ENCODE measurements at places on chromosomes 2 and 18.

DNA sequence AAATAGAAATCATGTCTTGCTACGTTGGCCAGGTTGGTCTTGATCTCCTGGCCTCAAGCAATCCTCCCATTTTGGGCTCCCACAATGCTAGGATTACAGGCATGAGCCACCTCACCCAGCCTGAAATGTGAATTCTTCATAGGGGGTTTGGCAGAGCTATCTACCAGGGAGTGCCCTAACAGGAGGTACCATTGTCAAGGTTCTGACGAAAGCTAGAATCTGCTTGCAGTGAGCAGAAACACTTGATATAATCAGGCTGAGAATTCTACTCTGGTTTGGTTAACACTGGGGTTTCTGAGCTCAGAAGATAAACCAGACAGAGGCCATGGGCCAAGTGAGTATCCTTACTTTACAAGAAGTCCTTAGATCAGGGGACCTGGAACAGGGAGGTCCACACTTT is 7.2 kb upstream of the LAMA3 start:
- no peak for DNase-seq

- DNase-seq = no peak
Measured at GRCh38 chr2:129152514-129152913, 827.0 kb upstream of the RAB6C start.

DNA sequence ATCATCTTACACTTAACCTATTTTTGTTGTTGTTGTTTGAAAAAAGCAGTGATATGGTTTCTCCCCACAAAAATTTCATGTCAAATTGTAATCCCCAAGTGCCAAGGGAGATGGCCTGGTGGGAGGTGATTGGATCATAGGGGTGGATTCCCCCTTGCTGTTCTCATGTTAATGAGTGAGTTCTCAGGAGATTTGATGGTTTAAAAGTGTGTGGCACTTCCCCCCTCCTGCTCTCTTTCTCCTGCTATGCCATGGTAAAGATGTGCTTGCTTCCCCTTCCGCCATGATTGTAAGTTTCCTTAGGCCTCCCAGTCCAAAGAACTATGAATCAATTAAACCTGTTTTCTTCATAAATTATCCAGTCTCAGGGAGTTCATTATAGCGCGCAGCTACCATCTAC is 1362.7 kb upstream of the FAM98A start:
- DNase-seq = no peak

GRCh38 chr2:99480390-99480789 is 9.4 kb downstream of the REV1 start:
- no peak for DNase-seq

DNA sequence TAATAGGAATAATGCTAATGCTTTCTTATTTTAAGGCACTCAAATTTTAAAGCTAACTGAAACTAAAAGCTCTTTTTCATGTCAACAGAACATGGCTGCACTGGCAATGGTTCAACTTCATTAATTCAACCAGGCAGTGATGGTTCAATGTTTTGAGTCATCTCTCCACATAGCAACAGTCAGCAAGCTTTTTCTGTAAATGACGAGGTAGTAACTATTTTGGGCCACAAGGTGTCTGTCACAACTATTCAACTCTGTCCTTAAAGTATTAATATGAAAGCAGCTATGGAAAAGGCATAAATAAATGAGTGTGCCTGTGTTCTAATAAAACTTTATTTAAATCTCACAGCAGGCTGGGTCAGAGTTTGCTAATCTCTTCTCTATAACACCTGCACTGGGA is 1425.6 kb upstream of the PIK3C3 start:
- no peak for DNase-seq

DNA sequence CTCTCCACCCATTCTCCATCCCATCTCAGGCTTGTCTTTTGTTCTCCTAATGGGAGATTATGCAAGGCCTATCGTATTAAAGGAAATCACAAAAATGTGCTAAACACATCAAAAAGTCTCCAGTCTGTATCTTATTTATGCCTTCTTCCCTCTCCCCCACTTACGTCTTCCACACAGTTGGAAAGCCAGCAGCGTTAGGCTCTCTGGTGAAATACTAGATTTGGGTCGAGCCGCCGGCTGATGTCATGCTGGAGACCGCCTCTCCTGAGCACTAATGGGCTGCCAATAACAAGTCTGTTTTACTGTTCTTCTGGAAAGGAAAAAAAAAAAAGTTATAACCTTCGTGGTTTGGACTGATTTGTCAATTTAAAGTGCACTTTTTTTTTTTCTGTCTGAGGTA is 182.7 kb upstream of the SIX2 start:
- no peak for DNase-seq

DNA sequence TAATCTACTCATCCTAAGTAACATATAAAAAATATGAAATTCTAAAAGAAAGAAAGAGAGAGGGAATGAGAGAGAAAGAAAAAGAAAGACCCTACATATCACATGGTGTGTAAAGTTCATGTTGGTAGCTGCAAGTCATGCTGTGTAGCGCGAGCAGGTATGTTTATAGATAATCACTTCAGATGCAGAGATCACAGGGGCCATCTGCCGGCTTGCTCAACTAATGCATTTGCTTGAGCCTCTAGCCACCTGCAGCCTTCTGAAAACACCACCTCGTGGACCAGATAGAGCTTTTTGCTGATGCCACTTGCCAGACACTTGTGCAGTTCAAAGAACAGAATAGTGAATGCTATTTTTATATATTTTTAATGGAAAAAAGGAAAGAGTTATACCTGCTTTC is 37.6 kb downstream of the CDH7 start:
- DNase-seq = no peak

GRCh38 chr2:143132355-143132754 is 3.1 kb downstream of the ARHGAP15 start:
- peak; percentile 22 for DNase-seq

GRCh38 chr18:48186131-48186766 is 222.9 kb downstream of the ZBTB7C start:
- no peak for DNase-seq

GRCh38 chr2:208033701-208034502 is 8.6 kb upstream of the PLEKHM3 start:
- peak; percentile 9 for DNase-seq

DNA sequence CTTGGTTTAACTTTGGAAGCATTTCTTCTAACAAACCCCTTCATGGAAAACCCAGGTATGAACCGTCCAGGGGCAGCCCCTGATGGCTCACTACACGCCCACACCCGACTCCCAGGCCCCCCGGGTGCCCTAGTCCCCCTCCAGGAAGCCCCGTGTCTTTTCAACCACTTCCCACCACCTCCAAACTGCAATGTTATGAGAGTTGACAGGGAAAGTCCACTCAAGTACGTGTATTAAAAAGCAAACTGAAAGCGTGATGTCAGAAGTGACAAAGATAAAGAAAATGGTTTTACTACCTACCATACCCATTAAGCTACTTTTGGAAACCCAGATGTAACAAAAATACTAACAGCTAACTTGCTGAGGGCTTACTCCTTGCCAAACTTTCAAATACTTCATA is 51.5 kb downstream of the L3MBTL4 start:
- DNase-seq = no peak

GRCh38 chr2:102724016-102724490 is 37.8 kb upstream of the TMEM182 start:
- DNase-seq = no peak

DNA sequence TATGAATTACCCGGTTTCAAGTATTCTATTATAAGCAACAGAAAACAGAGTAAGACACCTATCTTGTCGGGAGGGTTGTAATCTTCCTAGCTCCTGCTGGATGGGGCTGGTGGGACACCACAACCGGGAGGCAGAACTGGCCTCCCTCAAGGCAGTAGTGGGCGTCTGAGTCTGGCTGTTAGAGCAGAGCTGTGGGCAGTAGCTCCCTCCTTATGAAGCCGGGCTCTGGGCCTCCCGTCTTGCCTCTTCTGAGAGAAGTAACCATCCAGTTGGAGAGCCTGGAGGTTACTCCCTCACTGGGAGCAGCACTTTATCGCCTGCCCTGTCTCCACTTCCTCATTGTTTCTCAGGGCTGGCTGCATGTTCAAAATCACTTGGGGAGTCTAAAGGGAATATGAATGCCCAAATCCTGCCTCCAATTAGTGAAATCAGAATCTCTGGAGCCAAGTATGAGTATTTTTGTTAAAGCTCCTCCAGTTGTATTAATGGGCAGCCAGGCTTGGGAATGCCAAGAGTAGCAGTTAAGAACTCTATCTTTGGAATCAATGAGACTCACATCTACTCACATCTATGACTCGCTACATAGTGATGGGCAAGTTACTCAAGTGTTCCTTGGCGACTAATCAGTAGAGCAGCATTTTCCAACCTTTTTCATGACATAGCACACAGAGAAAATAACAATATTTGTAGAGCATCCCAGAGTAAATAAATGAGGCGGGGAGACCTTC is 27.3 kb upstream of the NRP2 start:
- no peak for DNase-seq

- no peak for DNase-seq
Measured at GRCh38 chr2:55986700-55987440, 63.3 kb upstream of the EFEMP1 start.

DNA sequence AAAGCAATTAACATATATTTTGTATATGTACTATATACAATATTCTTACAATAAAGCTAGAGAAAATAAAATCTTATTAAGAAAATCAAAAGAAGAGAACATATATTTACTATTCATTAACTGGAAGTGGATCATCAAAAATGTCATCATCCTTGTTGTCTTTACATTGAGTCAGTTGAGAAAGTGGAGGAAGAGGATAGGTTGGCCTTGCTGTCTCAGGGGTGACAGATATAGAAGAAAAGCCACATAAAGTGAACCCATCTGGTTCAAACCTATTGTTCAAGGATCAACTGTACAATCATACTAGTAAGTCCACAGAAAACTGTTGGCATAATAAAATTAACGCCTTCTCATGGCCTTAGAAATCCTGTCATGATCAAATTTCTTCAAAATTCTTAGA is 26.6 kb downstream of the SESTD1 start:
- no peak for DNase-seq

DNA sequence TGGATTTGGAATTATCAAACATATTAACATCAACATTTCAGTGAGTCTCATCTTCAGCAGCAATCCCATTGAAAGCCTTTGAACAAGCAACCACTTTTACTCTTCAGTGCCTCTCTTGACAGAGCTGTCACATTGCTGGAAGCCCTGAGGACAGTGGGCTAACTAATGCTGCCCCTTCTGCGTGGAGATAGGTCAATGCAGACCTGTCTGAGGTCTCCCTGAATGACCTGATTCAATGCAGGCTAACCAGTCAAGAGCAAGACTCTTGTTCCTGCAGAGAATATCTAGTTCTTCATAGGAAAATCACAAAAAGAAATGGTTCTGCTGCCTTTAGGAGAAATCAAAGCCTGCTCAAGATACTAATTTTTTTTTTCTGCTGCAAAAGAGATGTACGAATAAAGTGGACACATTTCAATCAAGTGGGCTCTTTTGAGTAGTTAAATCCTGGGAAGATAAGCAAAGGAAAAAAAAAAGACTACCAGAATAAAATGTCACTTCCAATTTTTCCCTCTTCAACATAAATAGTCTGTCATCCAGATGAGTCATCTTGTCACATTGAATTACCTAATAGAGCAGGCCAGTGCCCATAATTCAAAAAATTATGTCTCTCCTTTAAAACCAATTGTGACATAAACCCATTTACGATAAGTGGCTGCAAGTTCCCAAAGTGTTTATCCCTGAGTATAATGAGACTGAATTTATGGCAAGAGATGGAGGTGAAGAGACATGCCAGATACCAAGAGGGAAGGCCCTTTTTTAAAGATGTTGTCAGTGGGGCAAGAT is 1269.0 kb upstream of the DDX18 start:
- DNase-seq = no peak

DNA sequence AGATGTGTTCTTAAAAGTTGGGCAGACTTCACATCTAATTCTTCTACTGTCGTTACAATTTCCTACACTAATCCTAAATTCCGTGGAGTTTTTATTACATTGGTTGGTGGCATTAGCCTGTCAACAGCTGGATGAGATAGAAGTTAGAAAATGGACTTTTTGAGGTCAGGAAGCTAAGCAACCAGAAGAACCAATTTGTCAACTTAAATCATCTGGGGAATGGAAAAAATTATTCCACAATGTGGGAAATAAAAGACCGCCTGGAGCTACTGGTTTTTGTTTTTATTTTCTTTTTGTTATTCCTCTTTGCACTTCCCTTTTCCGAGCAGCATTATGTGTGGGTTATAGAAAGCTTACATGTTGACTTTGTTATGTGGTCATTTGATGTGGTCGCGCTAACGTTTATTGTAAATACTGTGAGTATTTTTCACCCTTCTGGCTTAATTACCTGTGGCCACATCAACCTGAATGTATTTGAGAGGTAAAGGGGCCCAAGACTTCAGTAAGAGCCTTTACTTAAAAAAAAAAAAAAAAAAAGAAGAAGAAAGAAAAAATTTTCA is 75.3 kb downstream of the PTPRM start:
- DNase-seq = no peak

DNA sequence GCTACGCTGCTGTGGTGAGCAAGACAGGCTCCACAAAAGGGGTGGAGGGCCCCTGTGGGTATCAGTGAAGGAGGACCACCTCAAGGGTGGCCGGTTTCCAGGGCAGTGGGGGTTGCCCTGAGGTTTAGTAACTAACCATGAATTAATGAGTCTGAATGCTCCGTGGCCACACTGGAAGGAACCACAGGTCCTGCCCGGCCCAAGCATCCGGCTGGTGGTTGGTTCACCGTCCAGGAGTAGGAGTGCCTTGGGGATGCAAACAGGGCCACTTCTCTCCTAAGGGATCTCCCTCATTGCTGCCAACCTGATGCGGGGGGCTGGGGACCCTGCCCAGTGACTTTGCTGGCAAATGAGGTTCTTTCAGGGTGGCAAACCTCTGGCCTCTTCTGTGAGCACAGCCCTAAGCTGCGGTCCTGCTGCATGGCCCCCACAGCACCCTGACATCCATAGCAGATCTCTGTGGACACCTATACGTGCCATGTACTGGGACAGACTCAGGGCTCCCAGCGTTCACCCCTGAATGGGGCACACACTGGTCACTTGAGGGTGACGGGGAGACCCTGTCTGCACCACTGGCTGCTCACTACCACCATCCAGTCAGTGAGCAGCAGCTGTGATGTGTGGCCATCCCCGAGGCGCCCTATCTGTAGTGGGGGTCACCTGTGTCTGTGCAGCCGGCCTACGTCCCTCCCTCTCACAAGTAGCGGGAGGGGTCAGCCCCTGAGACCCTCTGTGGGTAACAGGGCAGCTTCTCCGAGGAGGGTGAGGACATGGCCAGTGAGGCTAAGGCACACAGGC is 41.6 kb downstream of the HS6ST1 start:
- no peak for DNase-seq

DNA sequence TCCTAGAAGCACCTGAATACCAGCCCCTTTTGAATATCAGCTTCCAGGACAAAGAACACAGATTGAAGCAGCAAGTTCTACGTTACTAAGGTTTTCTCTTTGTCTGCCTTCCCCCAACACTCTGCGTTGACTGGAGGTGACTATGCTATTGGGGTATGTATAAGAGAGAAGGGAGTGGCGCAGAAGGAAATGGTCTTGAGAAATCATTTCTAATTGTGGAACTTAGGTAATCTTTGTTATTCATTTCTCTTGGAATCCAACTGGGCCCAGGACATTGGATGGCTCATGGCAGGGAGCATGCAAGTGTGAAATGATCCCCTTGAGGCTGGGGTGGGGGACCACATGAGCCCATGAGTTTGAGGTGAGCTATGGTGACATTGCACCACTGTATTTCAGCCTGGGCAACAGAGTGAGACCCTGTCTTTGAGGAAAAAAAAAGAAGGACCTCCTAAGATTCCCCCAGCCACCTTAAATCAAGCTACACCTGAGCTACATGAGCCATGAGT is 29.7 kb downstream of the XDH start:
- no peak for DNase-seq

- DNase-seq = no peak
Measured at GRCh38 chr18:37175727-37176620, 347.0 kb downstream of the KIAA1328 start.

GRCh38 chr2:74267068-74267467 is 68.7 kb downstream of the MTHFD2 start:
- no peak for DNase-seq

GRCh38 chr2:239295377-239296019 is 105.3 kb downstream of the HDAC4 start:
- DNase-seq = no peak

Data from stimulated activated CD8-positive, alpha-beta memory T cell treated with anti-CD3 and anti-CD28 coated beads, Interleukin-2, amount 100 ng/mL, for 48 hours (primary cell).